ENCODE measurements at places on chromosomes 4 and X.

DNA sequence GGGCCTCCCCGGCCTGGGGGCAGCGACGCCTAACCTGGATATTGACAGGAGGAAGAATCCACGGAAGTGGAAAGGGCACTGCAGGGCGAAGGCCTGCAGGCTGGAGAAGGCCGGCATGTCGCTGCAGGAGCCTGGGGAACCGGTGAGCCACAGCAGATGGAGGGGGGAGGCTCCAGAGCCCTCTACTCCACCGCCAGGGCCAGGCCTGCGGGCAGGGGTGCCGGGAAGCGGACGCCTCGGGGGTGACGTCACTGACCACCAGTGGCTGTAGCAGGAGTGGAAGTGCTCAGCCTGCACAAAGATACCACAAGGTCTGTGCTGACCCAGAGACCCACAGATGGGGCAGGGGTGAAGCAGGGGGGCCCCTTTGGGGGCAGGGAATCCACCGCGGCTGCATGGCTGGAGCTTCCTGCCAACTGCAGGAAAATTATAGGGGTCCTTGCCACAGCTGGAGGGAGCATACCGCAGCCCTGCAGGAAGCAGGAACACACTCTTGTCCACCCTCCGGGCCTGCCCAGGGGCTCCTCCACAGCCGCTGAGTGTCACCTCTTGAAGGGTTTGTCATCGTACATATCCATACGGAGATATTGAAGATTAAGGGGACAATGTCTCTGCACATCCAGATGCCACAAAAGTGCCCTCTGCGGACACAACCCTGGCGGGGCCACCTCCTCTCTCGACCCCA lies 7.6 kb upstream of the HTRA3 start:
- no peak for DNase-seq

- no peak for DNase-seq
Measured at GRCh38 chr4:152640058-152640921, 39.5 kb downstream of the TMEM154 start.

- no peak for DNase-seq
Measured at GRCh38 chr4:3868211-3869173, 102.3 kb downstream of the ADRA2C start.

DNA sequence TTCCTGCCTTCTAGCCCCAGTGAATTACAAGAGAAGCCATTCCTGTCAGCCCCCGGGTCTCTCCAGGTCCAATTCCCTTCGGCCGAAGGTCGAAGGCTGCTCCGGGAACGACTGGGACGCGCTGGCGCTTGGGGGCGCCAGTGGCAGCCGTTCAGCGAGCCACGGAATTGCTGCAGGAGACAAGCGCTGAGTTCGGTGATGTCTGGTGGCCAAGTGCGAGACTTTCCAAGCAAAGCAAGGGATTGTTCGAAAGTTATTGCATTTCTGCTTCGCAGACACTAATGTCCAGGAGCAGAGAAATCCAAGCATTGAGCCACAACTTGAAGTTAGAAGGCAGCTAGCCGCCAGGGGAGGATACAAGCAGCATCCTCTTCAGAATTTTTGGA lies 1.1 kb upstream of the DKK2 start:
- peak; percentile 68 for DNase-seq

DNA sequence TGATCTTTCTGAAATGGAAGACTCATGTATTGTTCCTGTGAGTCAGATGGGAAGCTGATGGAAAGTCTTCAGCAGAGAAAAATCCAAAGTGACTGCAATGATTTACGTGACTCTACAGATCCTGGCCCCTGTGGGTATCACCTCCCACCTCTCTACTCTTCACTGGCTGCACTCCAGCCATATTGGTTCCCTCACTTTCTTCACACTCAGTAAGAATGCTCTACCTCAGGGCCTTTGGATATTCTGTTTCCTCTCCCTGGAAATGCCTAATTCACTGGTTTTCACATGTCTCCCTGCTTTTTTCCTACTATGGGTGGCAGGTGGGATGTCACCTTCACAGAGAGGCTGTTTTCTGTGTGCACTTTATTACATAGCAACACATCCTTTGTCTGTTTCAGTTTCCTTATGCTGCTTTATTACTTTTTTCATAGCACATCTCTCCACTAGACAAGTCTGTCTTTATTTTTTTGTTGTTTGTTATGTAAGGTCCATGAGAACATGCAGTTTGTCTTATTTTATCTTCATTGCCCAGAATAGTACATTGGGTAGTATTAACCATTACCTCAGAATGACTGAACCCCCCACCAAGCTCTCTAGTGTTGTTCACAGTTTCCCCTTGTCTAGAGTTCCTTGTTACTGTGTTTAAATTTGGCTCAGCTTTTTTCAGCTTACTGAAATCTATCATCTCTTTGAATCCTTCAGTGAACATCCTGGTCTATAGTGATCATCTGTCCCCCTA lies 57.6 kb upstream of the CLNK start:
- no peak for DNase-seq

DNA sequence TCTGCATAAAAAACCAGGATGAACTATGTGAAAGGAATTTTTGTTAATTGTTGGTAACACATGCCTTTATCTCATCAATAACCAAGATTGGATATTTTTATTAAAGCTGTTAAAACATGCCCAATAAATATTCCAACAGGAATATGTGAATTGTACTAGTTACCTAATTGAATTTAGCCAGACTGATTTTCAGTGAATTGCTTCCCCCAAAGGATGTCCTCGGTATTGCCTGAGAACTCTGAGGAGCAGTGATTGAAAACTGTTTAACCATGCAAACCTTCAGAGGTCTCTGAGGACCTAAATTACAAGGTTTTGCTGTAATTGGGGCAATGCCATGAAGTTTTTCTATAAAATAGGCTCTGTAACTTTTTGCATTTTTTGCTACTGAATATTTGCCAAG lies 66.6 kb downstream of the BLTP1 start:
- no peak for DNase-seq

DNA sequence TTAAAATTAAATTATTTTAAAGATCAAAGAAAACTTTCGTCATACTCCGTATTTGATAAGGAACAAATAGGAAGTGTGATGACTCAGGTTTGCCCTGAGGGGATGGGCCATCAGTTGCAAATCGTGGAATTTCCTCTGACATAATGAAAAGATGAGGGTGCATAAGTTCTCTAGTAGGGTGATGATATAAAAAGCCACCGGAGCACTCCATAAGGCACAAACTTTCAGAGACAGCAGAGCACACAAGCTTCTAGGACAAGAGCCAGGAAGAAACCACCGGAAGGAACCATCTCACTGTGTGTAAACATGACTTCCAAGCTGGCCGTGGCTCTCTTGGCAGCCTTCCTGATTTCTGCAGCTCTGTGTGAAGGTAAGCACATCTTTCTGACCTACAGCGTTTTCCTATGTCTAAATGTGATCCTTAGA lies at the start of gene CXCL8:
Gene CXCL8, plus strand, starts transcription at position 217 of the 426 bp plus-strand sequence. Its CDS starts 90 bp downstream, at position 307.
- DNase-seq, result peak; percentile 72

DNA sequence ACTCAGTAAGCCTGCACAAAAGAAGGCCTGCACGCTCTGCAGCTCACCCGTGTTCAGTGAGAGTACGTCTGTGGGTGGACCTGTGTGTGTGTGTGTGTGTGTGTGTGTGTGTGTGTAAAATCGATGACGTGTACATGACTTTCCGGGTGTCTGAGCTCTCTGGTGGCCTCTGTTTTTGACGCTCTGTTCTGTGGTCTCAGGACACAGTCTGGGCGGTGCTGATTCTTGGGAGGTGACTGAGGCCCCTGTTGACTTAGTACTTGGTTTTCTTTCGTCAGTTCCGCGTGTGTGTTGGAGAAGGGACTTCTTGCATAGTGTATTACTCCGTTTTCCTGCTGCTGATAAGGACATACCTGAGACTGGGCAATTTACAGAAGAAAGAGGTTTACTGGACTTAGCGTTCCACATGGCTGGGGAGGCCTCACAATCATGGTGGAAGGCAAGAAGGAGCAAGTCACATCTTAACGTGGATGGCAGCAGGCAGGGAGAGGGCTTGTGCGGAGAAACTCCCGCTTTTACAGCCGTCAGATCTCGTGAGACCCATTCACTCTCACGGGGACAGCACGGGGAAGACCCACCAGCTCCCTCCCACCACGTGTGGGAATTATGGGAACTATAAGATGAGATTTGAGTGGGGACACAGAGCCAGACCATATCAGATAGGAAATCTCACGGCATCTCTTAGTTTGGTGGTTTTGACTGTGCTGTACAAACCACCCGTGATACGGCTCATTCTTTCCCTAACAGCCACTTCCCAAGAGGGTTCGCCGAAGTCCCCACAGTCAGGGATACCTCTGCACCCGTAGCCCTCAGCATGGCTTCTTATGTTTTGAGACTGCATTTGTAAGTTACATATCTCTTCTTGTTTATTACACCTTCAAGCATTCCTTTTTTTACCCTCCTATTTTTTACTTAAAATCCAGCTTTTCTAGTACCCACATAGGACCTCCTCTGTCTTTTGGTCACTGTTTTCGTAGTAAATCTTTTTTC lies 24.5 kb downstream of the UVSSA start:
- peak; percentile 81 for DNase-seq

- no peak for DNase-seq
Measured at GRCh38 chrX:136750364-136750763, 30.4 kb downstream of the ARHGEF6 start.

GRCh38 chrX:82692991-82693390 lies 815.1 kb upstream of the POU3F4 start:
- DNase-seq, result no peak

- no peak for DNase-seq
Measured at GRCh38 chr4:170400361-170400760, 310.6 kb upstream of the AADAT start.

DNA sequence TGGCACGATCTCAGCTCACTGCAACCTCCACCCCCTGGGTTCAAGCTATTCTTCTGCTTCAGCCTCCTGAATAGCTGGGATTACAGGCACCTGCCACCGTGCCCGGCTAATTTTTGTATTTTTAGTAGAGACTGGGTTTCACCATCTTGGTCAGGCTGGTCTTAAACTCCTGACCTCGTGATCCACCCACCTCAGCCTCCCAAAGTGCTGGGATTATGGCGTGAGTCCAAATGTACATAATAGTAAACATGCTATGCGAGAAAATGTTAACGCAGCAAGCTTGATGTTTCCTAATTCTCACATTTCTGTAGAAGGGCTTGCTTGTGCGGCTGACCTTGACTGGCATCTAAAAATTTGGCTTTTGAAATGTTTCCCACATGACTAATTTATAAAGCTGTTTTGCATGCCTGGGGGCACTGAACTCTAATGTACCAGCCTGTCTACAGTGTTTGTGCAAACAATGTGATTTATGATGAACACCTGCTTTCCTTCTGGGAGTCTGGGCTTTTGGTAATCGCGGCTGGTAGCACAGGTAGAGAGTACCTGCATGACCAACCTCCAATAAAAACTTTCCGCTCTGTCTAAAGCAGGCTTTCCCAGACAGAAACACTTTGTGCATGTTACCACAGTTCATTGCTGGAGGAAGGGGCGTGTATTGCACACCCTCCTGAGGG lies 216.8 kb downstream of the IL15 start:
- DNase-seq, result no peak

DNA sequence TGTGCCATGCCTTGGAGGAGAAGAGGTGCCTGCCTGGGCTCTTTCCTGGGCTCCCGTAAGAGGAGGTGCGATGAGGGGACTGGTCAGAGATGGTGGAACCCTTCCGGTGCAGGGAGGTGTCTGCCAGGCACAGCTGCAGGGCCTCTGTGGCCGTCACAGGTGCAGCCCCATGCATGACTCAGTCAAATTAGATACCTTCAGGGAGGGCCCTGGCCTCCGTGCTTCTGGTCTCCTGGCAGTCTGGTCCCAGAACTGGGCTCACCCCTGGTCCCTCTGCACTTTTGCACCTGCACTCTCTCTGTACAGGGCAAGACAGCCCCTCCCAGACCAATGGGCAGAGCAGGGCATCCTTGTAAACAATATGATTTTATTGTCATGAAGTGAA lies 49.9 kb upstream of the LRPAP1 start:
- no peak for DNase-seq

DNA sequence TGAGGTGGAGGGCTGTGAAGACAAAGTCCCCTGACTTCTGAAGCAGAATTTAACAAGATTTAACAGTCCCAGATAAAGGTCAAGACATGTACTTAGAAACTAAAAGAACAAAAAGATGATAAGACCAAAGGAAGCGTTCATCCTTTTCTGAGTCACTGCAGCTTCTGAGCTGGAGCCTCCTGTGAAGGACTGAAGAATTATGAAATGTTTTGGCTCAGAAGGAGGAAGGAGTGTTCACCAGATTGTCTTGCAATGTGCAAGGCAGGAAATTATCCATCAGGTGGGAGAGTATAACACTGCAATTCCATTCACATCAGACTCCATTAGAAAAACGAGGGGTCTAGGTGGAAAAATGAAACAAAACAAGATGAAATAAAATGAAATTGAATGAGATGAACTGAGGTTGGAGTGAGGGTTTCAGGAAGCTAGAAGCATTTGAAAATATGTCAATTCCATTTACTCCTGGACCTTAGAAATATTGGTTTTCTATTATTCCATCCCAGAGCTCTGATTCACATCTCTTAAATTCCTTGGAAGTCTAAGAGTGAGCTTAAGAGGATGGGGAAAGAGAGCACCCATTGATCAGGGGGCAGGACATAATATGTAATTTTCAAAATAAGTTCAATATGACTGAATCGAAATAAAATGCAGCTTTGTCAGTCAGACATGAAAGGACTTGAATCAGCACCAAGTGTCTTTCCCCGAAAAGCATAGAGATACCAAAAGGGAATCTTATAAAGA lies 186.1 kb upstream of the LNX1 start:
- DNase-seq, result no peak

DNA sequence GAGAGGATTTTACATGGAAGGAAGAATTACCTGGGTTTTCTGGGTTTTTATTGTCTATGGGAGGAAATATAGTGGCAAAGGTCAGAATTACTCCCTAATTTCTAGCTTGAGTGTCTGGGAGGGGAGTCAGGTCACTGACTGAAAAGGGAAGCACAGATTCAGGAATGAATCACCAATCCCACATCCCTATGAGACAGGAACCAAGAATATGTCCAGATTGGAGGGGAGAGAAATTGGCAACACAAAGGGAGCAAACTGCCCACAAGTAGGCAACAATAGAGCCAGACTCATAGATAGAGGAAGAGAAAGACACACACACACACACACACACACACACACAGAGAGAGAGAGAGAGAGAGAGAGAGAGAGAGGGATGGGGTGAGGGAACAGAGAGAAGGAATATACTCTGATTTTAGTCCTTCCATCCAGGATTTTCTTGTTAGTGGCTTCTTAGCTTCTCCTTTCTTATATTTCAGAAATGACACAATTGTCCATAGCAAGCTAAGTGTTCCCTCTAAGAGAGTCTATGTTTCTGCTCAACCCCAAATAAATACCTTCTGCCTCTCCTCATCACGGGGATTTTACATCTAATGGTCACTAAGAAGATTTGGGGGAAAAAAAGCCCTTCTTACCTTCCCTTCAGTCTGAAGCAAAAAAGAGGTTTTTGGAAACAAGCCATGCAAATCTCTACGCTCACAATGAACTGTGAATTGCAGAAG lies 12.0 kb downstream of the P2RY10 start:
- DNase-seq, result no peak

DNA sequence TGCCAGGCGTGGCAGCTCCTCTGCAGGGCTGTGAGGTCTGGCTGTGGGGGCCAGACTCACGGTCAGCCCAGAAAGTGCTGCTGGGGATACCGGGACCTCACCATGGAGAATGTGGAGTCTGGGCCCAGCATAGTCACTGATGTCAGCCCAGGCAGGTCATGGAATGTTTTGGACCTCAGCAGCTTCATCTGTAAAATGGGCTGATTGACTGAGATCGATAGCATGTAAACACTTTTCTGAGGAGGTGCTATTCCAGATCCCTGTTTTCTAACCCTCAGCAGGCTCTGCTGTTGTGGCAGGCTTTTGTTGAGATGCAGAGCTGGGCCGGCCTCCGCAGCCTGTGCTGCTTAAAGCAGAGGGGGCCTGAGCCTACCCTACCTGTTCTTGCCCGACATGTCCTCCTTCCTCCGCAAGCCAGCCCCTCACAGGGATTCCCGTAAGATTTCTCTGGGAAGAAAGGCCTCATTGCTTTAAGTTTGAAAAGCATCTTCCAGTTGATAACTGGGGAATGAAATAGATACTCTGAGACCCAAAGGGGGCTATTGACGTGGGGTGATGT lies 38.3 kb upstream of the HGFAC start:
- no peak for DNase-seq

Measured in stomach (tissue), 19 donors.